Stimulated activated CD4-positive, alpha-beta T cell treated with anti-CD3 and anti-CD28 coated beads, Interleukin-2, amount 100 ng/mL, for 24 hours (primary cell): ENCODE measurements at places on chromosomes 12 and 14.

DNA sequence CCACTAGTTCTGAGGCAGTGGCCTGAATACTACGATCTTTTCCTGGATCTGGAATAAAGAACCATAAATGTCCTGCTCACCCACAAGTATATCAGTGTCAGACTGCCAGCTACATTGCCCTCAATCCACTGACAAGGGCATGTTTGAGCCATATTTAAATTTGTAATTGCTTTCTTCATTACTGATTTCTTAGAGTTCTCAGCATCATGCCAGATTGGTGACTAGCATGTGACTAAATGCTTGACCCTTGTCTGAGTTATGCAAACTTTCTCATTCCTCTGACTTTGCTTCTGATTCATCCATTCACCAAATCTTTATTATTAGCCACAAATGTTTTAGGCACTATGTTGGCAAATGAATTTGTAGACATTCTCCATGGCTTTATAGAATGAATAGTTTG lies 143.6 kb upstream of the SLC16A7 start:
- DNase-seq: no peak

DNA sequence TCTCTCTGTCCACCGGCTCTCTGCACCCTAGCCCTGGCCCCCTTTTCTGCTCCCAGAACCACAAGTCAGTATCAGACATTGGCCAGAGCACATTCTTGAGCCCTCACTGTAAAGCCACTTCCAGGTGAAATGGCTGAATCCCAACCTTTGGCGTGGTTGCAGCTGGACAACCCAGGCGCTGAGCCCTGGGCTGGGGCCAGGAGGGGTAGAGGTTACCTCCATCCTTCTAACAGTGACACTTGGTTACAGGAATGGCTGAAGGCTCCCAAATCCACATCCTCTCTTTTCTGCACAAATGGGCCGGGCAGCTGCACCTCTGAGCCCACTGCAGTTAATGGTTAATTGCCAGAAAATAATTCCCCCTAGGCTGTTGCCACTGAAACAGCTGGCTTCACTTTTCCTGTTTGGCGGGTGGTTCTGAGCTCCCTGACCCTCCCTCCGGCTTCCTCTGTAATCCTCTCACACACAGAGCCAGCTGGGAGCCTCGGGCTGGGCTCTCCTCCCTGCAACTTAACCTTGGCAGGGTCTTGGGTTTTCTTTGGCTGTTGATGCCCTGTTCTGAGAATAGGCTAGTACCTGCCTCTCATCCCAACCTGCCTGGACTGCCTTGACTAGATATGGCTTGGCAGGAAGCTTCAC lies 44.1 kb downstream of the TSPAN11 start:
- no peak for DNase-seq

DNA sequence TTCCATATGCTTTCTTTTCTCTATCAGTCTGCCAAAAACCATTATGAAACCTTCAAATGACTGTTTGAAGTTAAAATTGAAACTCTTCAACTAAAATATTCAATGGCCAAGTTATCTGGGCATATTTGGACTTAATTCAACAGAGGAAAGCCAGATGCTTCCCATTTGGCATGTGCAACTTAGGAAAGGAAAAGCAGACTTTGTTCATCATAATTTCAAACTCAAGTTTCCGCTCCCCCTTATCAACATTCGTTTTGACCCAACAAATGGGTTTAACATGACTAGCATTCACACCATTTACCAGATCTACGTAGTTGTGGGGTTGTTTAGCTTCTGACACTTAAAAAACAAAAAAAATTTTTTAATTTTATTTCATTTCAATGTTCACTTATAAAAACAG lies 75.7 kb downstream of the PLEKHG7 start:
- no peak for DNase-seq

- DNase-seq: no peak
Observed at GRCh38 chr14:99601361-99601831, 2.6 kb downstream of the CCDC85C start.

- no peak for DNase-seq
Observed at GRCh38 chr12:117686911-117687377, 281.8 kb downstream of the KSR2 start.

GRCh38 chr12:42660117-42660516 lies 70.6 kb upstream of the PRICKLE1 start:
- DNase-seq: no peak

DNA sequence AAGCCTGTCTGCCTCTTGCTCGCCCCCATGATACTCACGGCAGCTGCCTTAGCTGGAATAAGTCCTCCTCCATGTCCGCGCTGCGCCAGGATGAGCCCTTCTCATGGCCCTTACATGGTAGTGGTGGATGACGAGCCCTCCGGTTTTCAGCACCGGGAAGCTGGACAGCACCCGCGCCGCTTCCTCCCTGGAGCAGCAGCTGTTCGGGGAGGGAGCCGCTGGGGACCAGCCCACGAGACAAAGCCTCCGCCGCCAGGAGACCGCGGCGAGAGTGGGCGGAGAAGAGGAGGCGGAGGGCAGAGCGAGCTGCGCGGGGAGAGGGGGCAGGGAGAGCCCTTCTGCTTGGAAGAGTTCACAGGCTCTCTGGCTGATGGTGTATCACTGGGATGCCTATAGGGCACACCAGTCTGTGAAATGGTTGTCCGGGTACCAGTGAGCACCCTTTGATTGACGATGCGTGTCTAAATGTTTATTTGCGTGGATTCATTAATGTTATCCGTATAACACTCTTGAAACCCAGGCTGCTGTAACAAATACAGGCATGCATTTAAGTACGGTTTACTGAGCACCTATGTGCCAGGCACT lies at the start of gene SVOP:
Gene SVOP, minus strand, starts transcription at position 273 of the 585 bp plus-strand sequence. Its CDS starts 200 bp downstream, at position 73.
- peak; percentile 24 for DNase-seq

DNA sequence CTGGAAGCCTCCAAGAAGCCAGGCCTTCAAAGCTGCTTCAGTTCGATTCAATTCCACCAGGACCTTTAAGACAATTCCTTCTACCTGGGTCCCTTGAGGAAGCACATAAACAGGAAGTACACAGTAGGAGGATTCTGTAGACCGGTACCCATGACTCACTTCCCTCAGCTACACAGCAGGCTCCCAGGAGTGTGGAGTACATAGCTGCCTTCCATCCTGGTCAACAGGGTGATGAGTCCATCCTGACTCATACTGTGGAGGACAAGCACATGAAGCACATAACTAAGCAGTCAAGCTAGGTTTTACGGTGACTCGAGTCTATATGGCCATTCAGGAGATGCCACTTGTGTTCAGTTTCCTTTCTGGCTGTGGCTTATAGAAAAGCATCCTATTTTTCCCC lies 197.6 kb upstream of the RBM19 start:
- DNase-seq: no peak

DNA sequence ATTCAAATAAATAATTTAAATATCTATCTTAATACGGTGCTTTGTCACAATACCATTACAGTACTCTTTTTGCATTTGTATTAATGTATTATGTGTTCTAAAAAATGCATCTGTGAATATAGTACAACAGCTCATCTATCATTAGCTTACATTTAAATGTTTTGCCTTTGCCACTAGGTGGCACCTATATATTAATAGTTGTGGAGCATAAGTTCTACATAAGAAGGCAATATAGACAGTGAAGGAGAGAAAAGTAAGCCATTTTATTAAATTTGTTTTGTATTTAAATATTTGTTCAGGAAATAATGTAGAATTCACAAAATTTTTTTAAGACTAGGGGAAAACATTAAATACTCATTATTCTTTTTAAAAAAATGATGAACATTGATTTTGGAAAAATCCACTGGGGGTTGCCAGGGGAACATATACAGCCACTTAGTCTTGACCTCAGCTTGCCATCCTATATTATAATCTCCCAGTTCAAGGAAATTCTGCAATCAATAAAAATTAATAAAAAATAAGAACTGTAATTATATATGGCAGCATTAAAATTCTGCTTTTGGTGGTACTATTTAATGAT lies 9.8 kb downstream of the CCER1 start:
- no peak for DNase-seq

DNA sequence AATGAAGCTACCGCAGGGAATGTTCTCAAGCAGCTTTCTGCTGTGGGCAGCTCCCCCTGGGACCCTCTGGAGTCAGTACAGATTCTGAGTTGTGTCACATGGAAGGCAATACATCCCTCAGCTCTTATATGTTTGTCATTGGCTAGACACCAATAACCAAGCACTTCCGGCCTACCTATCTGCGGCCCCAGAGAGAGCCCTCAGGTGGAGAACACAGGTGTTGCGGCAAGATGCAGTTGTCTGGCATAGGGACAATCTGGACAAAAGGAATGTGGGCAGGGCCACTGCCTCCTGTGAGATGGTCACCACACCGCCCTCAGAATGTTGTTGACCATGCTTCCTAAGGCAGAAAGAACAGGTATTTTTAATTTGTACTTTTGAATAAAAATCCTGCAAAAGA lies 118.7 kb downstream of the BRMS1L start:
- peak; percentile 34 for DNase-seq
